ENCODE measurements at places on chromosomes 13 and 19. TPM values are rescaled to one million over a fixed set of nuclear protein-coding genes. Genes with fewer than 3 reads are reported as not detected.
A peak's percentile ranks its signal among the peaks of the same experiment; 100 is the strongest.

Gene WASF3
- total RNA-seq, result 16.4 TPM

Gene IZUMO2
- not detected for total RNA-seq

Gene FFAR3
- total RNA-seq, result not detected

Gene CADM4
- 1.9 TPM for total RNA-seq

Gene ZNF730
- not detected for total RNA-seq

Gene ZNF578
- 4.7 TPM for total RNA-seq

- no peak for DNase-seq
- no peaks in the 10 kb centered on the region for H3K36me3 ChIP-seq
- no peak overlapping the region for H3K27ac ChIP-seq
- H3K4me1 ChIP-seq, result no peaks in the 10 kb centered on the region
- H3K27me3 ChIP-seq, result no peaks in the 10 kb centered on the region
These were observed 610 bp downstream of the ZSCAN1 start for GRCh38 chr19:58034477-58034793.

GRCh38 chr19:21713761-21714160 is 53.6 kb downstream of the ZNF100 start:
- DNase-seq, result no peak
- H3K4me3 ChIP-seq, result no peak overlapping the region
- no peaks in the 10 kb centered on the region for H3K27me3 ChIP-seq
- no peaks in the 10 kb centered on the region for H3K4me1 ChIP-seq

DNA sequence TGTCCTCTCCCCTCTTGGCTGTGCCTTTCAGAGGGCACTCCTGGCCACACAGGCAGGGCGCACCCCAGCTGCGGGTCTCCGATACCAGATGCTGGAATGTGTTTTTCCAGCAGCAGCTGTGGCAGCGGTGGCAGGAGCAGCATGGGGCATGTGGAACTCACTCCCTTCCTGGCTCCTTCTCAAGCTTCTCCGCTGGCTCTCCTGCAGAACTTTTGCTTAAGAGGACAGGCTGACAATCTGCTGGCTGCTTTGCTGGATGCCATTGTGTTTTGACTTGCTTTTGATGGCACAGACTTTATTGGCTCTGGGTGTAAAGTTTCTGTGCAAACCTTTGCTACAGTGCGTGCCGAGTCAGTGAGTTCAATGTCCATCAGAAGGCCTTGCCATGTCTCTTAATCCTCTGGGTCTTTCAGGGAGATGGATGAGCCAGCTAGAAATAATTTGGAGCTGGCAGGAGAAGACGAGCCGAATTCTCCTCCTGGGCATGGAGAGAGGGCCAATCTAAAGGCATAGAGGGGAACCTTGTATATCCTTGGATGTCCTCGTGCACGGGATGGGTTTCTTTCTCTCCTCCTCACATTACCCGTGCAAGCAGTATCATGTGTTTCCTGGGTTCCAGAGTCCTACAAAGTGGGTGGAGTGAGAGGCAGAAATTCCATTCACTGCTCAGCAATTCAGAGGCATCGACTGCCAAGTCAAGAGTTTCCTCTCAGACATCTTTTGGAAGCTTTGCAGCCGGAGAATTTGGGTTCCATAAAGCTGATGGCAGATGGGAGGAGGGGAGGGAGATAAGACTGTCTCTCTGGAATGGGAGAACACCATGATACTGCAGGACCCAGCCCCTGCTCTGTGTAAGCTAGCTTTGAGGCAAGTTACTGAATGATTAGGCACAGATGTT is 231.2 kb downstream of the FGF9 start:
- H3K27ac ChIP-seq, result peak overlapping the region; percentile 35
- no peaks in the 10 kb centered on the region for H3K36me3 ChIP-seq
- H3K27me3 ChIP-seq, result no peaks in the 10 kb centered on the region
- H3K4me3 ChIP-seq, result peak overlapping the region; percentile 59
- no peak for DNase-seq

- no peak for DNase-seq
- H3K27ac ChIP-seq, result no peak overlapping the region
- H3K4me1 ChIP-seq, result peaks cover 9% of the 10 kb centered on the region
- no peaks in the 10 kb centered on the region for H3K27me3 ChIP-seq
These were observed 4.4 kb downstream of the CKAP2 start for GRCh38 chr13:52459668-52460067.

DNA sequence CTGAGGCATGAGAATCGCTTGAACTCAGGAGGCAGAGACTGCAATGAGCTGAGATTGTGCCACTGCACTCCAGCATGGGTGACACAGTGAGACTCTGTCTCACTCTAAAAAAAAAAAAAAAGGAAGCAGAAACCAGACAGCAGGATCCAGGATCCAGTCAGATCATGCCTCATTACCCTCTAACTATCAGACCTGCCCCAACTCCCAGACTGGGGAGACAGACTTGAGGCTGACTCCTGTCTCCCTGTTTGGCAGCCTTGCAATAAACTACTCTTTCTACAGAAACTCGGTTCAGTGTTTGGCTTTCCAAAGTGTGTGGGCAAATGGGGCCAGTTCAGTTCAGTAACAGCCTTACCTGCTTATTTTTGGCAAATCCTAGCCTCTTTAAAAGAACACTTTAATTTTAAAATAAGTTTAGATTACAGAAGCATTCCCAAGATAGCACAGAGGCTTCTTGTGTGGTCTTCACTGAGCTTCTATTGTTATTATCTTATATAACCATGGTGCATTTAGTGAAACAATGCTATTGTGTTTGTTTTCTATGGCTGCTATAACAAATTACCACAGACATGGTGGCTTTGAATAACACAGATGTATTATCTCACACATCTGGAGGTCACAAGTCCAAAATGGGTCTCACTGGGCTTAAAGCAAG is 18.5 kb downstream of the RASL11A start:
- no peak overlapping the region for H3K4me3 ChIP-seq
- H3K4me1 ChIP-seq, result peaks cover 18% of the 10 kb centered on the region
- no peaks in the 10 kb centered on the region for H3K27me3 ChIP-seq
- DNase-seq, result no peak

GRCh38 chr13:111269508-111269907 is 50.9 kb upstream of the TEX29 start:
- no peak overlapping the region for H3K4me3 ChIP-seq
- peak overlapping the region; percentile 35 for H3K27ac ChIP-seq
- no peaks in the 10 kb centered on the region for H3K27me3 ChIP-seq
- H3K36me3 ChIP-seq, result peaks cover 13% of the 10 kb centered on the region

DNA sequence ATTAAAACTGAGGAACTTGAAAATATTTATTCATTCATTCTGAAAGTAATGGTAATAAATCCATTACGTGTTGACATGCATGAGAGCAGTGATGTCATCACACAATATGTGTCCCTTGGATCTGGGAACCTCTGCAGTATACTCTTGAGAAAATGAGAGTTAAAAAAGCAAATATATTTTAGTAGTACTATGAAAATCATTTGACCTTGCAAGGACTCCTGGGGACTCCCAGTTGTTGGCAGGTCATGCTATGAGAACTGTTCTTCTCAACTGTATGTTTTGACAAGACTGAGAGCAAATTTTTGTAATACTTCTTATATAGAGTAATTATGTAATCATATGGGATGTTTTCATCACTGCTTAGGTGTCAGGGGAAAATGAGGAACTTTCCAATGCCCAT is 249.4 kb downstream of the PCCA start:
- peaks cover 7% of the 10 kb centered on the region for H3K36me3 ChIP-seq
- H3K27ac ChIP-seq, result no peak overlapping the region
- H3K4me3 ChIP-seq, result no peak overlapping the region
- no peaks in the 10 kb centered on the region for H3K27me3 ChIP-seq

DNA sequence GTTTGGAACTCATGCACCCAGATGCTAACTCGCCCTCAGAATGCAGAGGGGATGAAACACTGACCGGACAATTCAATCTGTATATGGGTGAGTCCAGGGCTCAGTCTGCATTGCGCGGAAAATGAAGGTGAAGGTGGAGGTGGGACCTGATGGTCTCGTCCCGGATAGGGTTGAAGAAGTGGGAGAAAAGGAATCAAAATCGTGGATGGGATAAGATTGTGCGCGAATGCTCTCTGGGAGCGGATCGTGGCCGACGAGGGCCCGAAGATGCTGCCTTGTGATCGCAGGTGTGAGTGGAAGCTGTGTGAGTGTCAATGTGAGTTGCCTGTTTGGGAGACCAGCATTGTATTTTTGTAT is 594 bp upstream of the ZNF850 start:
- no peak for DNase-seq
- H3K4me1 ChIP-seq, result peaks cover 5% of the 10 kb centered on the region
- no peaks in the 10 kb centered on the region for H3K36me3 ChIP-seq

- H3K27ac ChIP-seq, result no peak within 1 kb of the TSS
- H3K27me3 ChIP-seq, result no peaks in the 10 kb centered on the region
- no peaks in the 10 kb centered on the region for H3K36me3 ChIP-seq
- H3K4me1 ChIP-seq, result no peaks in the 10 kb centered on the region
- H3K4me3 ChIP-seq, result no peak within 1 kb of the TSS
These were observed at the start of gene ATXN8OS for GRCh38 chr13:70107498-70108281. TSS of gene ATXN8OS (plus strand) at chr13:70107826.

DNA sequence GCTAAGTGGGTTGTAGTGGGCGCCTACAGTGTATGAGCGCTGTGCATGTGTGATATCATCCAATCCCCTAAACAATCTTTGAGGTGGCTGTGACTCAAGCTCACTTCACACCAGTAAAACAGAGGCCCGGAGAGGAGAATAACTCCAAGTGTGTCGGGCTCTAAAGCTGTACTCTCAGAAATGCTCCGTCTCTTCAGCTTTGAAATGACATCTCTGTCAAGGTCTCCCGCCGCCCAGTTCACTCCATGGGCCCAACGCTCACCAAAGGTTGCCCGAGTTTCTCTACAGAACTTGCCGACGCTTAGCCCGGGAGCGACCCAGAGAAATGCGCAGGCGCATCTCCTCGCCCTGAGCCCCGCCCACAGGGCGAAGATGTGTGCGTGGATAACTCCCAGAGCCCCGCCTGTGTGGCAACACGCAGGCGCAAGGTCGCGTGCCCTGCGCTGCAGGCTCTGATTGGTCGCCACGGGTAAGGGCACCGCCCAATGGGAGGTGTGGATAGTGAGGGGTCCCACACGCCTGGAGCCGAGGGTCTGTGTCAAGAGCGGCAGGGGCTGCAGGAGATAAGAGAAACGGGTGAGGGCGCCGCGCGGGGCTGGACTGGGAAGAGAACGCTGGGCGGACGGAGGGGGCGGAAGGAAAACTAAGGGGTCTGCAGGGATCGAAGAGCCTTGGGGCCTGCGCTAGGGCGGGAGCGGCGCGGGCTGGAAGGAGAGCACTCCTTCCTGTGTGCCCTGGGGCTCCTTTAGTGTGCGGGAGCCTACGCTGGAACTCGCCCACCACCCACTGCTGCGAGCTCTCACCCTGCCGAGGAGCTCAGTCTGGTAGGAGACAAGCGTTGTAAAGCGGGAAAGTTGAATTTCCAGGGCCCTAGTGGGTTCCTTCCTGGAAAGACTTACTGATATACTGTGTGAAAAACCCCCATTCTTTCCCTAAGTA is at the start of gene ZNF526:
Gene ZNF526, plus strand, starts transcription at position 501 of the 939 bp plus-strand sequence. CDS start 4,092 bp downstream, outside the sequence.
- H3K36me3 ChIP-seq, result peaks cover 11% of the 10 kb centered on the region
- H3K4me1 ChIP-seq, result peaks cover 25% of the 10 kb centered on the region
- peak within 1 kb of the TSS; percentile 79 for H3K4me3 ChIP-seq
- H3K27me3 ChIP-seq, result no peaks in the 10 kb centered on the region

- no peak overlapping the region for H3K4me3 ChIP-seq
- DNase-seq, result no peak
- H3K4me1 ChIP-seq, result no peaks in the 10 kb centered on the region
- no peaks in the 10 kb centered on the region for H3K27me3 ChIP-seq
These were observed 122.4 kb upstream of the LSM14A start for GRCh38 chr19:34049944-34050343.

DNA sequence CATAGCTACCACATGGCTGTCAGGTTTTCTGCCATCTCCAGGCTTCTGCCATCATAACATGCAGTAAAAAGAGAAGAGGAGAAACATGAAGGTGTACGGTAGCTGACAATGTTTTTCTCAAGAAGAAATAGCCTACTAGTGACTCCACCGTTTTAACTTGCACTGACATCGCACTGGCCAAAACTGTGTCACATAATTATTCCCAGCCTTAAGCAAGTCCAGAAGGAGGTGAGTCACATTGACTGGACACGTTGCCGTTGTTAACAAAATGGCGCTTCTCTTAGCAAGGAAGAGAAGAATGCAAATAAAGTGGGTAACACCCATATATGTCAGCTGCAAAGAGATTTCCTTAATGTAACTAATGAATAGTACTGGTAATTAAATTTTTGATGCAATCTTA is 810.4 kb upstream of the SLC10A2 start:
- H3K4me3 ChIP-seq, result no peak overlapping the region
- H3K27ac ChIP-seq, result no peak overlapping the region
- no peak for DNase-seq
- no peaks in the 10 kb centered on the region for H3K4me1 ChIP-seq

GRCh38 chr13:110618167-110618566 is 2.8 kb downstream of the NAXD start:
- H3K4me1 ChIP-seq, result peaks cover 35% of the 10 kb centered on the region
- H3K27me3 ChIP-seq, result no peaks in the 10 kb centered on the region
- no peak overlapping the region for H3K4me3 ChIP-seq
- no peak for DNase-seq

DNA sequence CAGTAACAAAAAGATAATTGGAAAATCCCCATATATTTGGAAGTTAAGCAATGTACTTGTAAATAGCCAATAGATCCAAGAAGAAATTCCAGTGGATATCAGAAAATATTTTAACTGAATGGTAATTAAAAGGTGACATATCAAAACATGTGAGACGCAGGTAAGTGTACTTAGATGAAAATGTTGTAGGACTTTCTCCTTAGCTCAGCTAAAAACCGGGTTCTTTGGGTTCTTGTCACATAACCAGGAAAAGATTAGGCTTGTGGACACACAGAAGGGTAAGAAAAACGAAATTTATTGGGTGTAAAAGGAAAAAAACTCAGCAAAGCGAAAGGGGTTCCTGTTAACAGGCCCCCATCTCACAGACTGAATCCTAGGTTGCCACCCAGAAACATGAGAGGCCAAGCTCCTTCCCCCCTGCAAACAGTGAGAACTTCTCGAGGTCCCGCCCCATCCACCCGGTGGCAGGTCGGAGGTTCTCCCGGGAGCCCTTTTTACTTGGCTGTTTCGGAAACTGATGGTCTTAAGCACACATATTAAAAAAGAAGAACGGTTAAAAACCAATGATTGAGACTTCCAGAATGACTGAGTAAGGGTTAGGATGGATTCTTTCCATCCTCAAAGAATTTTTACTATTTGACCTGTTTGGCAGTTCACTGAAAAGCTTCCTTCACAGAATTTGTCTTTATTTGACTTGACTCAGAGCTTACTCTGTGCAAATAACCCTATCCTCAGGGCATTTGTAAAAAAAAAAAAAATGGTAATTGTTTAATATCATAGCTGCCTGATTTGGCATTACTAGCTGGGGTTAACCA is 3.1 kb upstream of the CCDC70 start:
- H3K27ac ChIP-seq, result no peak overlapping the region
- H3K27me3 ChIP-seq, result no peaks in the 10 kb centered on the region
- no peak for DNase-seq
- H3K4me3 ChIP-seq, result no peak overlapping the region
- no peaks in the 10 kb centered on the region for H3K36me3 ChIP-seq
- H3K4me1 ChIP-seq, result no peaks in the 10 kb centered on the region
